ENCODE measurements at places on chromosomes 6 and 20.

GRCh38 chr6:132209351-132209750 is 191.9 kb downstream of the MOXD1 start:
- DNase-seq: no peak

- DNase-seq: no peak
Measured at GRCh38 chr6:13687917-13688351, 23.7 kb downstream of the RANBP9 start.

GRCh38 chr20:1563598-1563997 is 6.1 kb upstream of the SIRPD start:
- no peak for DNase-seq

GRCh38 chr6:136230219-136230853 is 19.8 kb downstream of the MTFR2 start:
- DNase-seq: no peak

- DNase-seq: no peak
Measured at GRCh38 chr6:125257351-125257750, 44.4 kb downstream of the HDDC2 start.

DNA sequence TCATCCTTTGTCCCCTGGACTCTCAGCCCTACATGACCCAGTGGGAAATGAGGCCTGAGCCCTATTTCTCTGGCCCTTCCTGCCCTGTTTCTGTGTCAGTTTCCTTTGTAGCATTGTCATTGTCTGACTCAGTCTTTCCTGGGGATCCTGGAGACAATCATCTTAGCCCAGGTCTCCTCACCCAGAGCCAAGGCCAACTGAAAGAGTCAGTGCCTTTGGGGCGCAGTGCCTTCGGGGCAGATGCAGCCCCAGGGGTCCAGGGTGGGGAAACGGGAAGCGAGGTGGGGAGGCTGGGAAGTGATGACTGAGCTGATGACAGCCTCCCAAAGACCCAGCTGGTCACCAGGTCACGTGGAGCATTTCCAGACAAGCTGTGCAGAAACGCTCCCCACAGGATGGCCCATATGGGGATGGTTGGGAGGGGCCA is 93.3 kb upstream of the SULF2 start:
- no peak for DNase-seq

DNA sequence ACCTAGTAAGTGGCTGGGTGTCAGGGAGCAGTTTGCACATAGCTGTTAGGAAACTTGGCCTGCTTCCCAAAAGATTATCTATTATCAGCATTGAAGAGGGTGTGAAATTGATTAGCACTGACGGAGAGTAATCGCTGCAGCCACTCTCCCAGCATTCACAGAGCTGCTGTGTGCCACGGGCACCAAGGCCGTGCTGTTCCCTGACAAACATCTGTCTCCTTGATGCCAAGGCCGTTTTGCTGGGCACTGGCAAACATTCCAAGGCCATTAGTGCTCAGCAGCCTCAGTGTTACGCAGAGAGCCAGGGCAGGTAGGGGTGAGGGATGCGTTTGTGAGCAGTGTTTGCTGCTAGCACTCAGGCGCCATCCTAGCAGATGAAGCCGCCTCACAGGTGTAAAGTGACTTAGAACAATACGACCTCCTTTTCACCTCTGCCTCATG is 57.7 kb upstream of the VSTM2L start:
- DNase-seq: no peak

GRCh38 chr6:44284121-44284520 is 13.9 kb downstream of the TMEM151B start:
- DNase-seq: no peak

DNA sequence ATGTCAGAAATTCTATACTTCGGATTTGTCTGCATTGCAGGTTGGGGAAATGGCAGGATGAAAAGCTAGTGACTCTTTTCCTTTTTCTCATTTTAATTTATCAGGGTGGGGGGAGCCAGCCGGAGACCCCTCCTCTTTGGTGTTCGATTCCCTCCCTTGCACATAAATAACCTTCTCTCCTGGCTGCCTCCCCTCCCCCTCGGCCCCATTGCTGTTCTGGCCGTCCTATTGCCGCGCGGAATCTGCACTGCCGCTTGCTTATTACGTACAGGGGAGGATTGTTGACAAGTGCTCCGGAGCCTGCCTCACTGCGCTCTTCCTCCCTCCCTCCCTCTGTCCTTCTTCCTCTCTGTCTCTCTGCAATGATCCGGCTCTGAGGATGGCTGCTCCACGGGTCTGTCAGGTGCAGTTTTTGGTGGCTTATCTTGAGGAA is 154.7 kb downstream of the JARID2 start:
- no peak for DNase-seq

- DNase-seq: no peak
Measured at GRCh38 chr6:118611334-118611733, 40.1 kb downstream of the CEP85L start.

DNA sequence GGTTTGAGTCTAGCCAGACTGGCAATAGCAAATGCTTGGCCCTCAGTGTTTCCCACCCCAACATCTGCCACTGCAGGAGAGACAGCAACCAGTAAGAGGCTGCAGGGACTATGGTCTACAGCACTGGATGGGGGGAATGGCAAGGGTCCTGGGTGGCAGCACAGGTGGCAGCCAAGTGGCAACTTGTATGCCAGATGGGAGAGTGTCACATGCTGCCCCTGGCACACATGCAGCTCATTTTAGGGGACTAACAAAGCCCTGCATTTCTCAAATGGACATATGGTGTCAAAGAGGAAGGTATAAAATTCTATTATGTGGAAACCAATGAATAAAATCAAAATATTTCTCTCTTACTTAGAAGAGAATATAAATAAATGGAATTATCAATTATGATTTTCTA is 298.7 kb upstream of the MARCKS start:
- no peak for DNase-seq

GRCh38 chr6:159395609-159396008 is 226.4 kb downstream of the FNDC1 start:
- DNase-seq: no peak

GRCh38 chr20:1392443-1392692 is 486 bp downstream of the FKBP1A start:
- DNase-seq: no peak

DNA sequence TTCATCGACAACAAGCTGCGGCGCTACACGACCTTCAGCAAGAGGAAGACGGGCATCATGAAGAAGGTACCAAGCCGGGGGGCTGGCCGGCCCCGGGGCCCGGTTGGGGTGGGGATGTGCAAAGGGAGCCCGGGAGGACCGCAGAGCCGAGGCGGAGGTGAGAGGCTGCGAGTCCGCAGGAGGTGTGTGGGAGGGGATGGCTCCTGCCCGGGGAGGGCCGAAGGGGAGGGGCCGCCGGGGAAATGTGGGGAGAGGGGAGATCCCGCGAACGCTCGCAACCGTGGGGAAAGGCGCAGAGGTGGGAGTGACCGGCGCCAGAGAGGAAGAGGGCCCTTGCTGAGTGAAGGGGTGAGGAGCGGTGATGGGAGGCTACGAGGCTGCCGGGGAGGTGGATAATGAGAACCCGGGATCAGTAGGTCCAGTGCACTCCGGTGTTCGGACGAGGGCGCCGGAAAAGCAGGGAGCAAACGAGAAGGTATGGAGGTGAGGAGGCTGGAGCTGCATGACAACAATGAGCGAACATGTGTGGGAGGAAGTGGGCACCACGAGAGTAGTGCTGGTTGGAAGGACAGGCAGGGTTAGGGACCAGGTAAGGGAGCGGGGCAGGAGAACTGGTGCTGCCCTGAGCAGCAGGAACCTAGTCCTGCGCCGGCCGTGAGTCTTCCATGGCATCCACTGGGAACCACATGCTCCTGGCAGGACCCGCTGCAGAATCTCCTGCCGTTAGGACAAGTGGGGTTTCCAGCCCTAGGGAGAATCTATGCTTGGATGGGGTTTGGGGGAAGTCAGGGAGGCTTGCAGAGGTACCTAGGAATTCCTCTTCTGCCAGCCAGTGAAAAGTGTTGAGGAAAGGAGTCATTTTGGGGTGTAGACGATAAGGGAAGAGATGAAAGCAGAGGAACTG is 1.3 kb downstream of the SRF start:
- DNase-seq: no peak

DNA sequence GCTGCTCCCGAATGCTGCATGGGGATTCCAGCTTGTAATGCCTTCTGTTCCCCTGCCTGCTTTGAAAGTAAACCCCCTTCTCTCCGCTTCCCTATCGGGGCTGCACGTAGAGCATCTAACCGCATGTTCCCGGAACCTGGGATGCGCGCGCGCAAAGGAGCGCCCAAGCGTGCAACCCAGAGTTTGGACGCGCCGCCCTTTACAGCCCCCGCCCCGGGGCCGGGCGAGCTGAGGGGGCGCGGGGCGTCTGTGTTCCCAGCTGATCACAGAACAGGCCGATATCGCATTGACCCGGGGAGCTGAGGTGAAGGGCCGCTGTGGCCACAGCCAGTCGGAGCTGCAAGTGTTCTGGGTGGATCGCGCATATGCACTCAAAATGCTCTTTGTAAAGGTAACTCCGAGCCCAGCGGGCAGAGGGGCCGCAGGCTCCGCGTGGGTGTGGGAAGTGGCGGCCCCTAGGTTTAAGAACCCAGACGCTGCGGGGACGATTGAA is 1.4 kb downstream of the LAMP5 start:
- DNase-seq: no peak

- DNase-seq: no peak
Measured at GRCh38 chr6:6712449-6713403, 124.2 kb downstream of the LY86 start.

DNA sequence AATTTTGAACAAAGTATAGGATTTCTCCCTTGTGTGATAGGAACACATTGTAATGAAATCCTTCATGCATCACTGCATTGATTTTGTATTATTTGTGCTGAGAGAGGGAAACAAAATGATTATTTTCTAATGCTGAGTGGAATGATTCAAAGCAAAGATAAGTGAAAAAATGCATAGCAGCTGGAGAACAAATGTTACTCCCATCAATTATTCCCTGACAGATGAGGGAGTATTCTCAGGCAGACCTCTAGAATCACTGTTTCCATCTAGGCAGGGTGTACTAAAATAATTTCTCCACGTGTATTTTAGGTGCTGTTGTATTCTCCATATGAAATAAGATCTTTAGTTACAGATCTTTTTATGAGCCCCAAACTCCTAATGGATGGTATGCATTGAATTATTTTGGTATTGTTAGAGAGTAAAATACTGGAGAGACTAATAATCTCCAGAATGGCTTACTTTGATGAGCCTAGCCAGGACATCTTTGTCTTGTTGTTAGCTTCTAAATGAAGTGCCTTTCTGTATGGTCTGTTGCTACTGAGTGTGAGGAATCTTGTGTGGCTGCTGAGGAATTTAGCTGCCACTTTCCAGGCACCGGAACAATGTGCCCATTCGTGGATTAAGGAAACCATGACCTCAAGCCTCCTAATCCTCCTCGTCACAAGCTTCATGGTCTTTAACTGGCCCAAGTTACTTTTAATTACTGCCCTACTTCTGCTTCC is 39.6 kb downstream of the RNF217 start:
- DNase-seq: no peak

DNA sequence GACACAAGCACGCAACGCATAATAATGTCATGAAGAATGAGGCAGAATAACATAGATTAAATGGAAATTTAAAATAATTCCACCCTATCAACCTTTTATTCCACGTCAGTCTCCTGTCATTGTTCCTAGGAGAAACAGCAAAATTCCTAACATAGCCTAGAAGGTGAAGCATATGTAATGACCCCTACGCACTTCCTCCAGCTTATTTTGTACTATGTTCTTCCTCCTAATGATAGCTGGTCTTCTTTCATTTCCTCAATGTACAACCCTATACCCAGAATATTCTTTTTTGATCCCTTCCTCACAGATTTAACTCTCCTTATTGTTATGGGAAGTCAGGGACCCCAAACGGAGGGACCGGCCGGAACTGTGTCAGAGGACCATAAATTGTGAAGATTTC is 122.0 kb upstream of the CARMIL1 start:
- no peak for DNase-seq

- no peak for DNase-seq
Measured at GRCh38 chr6:132865364-132865763, 51.0 kb downstream of the RPS12 start.

DNA sequence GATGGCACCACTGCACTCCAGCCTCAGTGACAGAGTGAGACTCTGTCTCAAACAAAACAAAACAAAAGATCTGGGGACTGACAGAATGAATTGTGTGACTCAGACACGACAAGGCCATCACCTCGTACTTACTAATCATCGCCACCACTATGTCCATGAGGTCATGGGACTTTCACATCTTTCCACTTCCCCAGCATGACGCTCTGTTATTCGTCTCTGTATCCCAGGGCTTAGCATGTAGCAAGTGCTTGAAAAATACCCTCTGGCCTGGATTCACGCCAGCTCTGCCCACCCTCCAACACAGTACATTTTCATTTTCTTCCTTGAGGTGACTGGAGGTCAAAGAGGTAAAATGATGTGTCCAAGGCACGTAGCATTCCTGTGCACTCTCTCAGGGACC is 27.8 kb downstream of the FGD2 start:
- DNase-seq: no peak

DNA sequence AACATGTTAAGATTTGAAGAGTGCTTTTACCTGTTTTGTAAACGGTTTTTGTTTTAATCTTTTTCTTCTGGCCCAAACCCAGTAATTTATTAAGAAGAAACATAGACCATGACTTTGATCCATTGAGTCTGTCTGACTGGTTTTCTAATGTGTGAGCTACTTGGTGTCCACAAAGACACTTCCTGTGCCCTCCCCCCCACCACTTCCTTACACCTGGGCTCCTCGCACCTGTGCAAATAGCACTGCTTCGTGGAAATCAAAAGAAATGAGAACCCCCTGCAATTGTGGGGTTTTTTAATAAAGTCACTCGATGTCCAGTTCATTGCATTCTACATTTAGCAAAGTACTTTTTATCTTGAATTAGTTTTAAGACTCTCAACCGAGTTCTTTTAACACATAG is 65.5 kb downstream of the SMOC2 start:
- no peak for DNase-seq

GRCh38 chr6:125853756-125854155 is 63.0 kb downstream of the NCOA7 start:
- no peak for DNase-seq

DNA sequence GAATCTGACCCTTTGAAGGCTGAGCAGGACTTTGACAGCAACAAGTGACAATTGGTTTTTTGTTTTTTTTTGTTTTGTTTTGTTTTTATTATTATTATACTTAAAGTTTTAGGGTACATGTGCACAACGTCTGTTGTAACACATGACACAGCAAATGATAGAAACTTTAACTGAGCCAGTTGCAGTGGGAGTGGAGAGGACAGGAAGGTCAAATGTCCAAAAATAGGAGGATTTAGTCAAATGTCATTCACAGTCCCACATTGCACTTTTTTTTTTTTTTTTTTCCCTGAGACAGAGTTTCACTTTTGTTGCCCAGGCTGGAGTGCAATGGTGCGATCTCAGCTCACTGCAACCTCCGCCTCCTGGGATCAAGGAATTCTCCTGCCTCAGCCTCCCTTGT is 223.0 kb downstream of the HIVEP2 start:
- no peak for DNase-seq

DNA sequence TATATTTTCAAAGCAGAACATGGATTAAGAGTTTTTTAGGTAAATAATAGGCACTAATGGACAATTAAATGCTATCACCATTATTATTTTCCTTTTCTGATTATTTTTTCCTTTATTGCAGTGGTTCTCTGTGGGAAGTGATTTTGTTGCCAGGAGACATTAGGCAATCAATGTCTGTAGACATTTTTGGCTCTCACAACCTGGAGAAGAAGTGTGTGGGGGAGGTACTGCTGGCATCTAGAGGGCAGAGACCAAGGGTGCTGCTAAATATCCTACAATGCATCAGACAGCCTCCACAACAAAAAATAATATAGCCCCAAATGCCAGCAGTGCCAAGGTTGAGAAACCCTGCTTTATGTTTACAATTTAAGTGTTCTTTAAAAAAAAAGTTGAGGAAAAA is 8.3 kb downstream of the IFNGR1 start:
- DNase-seq: no peak
